IPS-NIHi11 (cell line): ENCODE measurements at places on chromosomes 7 and 10.

DNA sequence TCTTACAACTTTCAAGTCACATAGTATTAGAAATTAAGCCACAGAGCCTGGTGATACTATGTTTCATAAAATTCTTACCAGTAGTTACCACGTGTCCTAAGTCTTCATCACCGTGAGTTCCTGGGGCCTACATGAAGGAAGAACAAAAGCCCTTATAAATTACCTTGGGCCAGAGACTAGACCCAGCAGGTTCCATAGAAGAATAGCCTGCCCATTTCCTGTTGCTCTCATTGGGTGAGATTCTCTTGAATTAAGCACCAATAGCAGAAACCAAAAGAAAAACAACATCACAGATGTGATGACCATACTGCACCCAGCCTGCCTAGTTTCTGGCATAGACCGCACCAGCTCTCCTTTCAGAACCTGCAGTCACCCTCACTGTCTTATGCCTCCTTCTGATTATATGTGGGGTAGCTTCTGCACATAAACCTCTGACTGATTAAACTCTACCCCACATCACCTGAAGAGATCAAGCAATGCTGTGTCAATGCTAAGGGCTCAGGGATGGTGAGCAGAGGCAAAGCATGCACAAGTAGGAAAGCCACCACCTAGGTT, 18.0 kb upstream of the SEM1 start:
- DNase-seq = no peak

- DNase-seq = no peak
These were observed 871 bp downstream of the POP7 start for GRCh38 chr7:100706672-100707311.

GRCh38 chr7:101890749-101891523, 73.5 kb downstream of the CUX1 start:
- no peak for DNase-seq

GRCh38 chr7:11491811-11492210, 340.2 kb downstream of the THSD7A start:
- no peak for DNase-seq

DNA sequence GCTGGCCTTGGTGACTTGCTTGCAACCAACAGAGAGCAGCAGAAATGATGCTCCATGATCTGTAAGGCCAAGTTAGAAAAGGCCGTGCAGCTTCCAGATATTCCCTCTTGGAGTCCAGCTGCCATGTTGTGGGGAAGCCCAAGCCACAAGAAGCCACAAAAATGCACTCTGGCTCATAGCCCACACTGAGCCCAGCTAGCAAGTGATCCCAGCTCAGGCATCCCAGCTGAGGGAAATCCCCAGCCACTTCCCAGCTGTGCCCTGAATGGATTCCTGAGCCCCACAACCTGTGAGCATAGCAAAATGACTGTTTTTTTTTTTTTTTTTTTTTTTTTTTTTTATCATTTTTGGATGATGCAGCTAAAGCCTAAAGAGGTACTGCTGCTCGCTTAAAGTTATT, 11.1 kb upstream of the SDK1 start:
- DNase-seq = no peak

GRCh38 chr7:2069472-2069860, 163.3 kb downstream of the MAD1L1 start:
- DNase-seq = no peak

DNA sequence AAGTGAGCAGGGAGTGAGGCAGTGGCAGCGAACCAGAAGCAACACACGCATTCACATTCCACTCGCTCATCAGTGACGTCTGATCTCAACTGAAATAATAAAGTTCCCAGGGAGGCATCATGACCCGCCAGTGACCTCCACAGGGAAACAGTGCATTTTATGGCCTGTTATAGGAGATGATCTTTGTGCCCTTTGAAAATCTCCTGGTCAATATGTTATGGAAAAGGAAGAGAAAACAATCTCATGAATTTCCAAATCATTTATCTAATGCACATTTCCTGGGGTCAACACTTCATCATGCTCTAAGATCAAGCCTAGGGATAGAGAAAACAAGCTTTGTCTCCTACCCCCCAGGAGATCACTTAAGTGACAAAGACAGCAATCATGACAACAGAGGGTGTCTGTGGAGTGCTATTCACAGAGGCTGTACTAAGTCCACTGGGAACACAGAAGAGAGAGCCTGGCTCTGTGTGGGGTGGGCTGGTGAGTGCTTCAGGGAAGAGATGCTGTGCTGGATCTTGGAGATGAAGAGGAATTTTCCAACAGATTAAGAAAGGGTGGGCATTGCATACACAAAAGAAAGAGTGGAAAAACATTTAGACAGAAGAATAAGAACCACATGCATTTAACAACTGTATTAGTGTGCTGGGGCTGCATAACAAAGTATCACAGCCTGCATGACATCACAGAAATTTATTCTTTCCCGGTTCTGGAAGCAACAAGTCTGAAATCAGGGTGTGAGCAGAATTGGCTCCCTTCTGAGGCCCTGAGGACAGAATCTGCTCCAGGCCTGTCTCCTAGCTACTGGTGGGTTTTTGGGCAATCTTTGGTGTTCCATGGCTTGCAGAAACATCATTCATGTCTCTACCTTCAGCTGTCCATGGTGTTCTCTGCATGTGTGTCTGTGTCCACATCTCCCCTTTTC, 613.9 kb upstream of the IGFBP3 start:
- peak; percentile 41 for DNase-seq

- no peak for DNase-seq
These were observed 94.9 kb downstream of the NKX6-2 start for GRCh38 chr10:132690821-132691610.

DNA sequence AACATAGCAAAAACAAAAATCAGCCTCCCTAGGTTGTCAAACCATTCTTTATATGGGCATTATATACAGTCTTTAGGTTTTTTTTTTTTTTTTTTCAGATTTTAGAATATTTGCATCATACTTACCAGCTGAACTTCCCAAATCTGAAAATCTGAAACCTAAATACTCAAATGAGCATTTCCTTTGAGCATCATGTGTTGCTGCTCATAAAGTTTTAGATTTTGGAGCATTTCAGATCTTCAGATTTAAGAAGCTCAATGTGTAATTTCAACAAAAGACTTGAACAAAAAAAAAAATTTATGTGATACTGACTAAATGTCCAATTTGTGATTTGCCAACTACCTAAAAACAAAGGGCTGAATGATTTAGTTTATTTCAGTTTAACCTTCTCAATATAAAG, 13.6 kb downstream of the FAM3C start:
- no peak for DNase-seq

DNA sequence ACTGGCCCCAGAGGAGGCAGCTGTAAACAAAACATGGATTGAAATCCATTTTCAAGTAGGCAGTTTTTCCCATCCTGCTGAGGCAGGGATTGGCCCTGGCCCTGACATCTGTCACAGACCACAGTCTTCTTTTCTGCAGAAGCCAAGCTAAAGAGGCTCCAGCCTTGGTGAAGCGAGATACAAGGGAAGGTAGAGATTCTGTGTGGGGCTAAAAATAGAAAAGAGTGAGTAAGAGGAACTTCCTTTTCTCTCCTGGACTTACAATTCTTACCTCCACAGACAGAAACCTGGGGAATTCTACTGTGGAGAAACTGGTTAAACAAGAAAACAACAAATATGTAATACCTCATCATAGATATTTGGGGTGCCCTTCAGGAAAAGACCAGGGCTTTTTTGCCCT, 624.8 kb upstream of the FZD8 start:
- DNase-seq = no peak

DNA sequence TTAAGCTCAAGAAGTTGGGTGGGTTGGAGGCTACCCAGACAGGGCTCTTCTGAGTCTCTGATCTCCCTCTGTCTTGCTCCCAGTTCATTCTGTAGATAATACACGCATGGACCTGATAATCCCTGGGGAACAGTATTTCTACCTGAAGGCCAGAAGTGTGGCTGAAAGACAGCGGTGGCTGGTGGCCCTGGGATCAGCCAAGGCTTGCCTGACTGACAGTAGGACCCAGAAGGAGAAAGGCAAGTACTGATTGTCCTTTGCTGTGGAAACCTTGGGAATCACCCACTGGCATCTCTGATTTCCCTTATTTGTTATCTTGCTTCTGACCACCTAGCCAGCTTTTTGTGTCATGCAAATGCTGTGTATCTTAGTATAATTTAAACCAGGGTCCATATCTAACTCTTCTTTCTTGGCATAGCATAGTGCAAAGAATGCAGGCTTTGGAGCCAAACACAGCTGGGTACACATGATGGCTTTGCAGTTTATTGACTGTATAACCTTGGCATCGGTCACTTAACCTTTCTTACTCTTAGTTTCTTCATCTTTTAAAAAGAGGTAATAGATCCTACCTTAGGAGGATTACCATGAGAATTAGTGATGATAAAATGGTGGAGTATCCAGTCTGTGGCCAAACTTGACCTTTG, 18.0 kb downstream of the PLEKHA8 start:
- no peak for DNase-seq

DNA sequence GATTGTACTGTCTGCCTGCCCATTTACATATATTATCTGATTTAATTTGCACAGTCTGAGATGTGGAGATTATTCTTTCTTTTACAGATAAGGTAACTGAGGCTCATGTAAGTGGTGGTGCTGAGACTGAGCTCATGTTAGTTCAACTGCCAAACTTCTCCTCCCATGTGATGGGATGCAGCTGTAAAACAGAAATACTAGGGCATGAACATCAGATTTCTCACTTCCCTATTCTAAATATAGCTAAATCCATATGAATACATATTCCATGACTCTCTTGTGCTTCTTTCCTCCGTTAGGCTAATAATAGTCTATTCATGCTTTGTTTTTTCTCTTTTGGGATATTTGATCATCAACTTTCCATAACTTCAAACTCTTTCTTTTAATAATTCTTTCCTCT, 84.7 kb downstream of the PTPRZ1 start:
- DNase-seq = no peak

- no peak for DNase-seq
These were observed 48.4 kb upstream of the BET1 start for GRCh38 chr7:94052398-94053180.

DNA sequence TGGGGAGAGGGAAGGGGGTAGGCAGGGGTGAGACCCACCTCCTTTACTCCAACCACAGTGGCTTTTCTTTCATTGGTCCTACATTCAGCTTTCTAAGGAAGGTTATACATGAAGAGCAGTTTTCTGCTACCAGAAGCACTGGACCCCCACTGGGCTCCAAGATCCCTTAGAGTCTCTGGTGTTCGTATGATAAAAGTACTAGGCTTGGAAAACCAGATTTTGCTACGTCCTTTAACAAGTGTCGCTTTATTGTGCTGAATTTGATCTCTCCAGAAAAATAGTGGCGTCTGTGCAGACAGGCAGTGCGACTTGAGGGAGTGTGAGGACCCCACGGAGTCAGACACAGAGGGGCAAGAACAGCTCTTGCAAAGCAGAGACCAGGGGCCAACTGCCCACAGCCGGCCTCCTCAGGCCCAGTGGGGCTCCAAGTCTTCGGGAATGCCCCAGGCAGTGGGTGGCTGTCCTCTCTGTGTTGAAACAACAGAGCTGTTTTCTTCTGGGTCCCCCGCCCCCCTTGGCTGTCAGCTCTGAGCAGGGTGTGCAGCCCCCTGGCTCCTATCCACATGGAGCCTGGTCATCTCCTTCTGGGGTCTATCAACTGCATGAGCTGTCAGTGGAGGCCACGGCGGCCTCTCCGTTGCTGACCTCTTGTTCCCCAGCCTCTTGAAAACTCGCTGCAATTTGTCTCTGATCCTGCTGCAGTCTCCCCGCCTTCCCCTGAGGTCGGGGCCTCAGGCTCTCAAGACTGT, 333.2 kb downstream of the RPS24 start:
- DNase-seq = no peak

GRCh38 chr10:35359056-35359455, 22.7 kb downstream of the CCNY start:
- no peak for DNase-seq

DNA sequence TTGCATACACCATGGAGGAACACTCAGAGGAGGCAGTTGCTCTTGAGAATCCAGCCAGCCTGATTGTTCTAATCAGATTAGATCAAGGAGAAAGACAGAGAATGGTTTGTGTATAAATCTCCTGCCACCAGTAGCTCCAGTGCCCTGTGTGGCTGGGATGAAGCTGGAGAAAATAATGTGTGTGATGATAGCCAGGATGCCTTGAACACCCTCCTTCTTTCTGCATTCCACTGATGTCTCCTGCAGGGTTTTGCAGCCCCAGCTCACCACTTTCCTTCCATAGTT, 614.7 kb upstream of the FOXK1 start:
- no peak for DNase-seq

- DNase-seq = no peak
These were observed 247.6 kb downstream of the EMX2 start for GRCh38 chr10:117790179-117790578.

- DNase-seq = no peak
These were observed 6.2 kb upstream of the FOXK1 start for GRCh38 chr7:4675771-4676367.

- DNase-seq = no peak
These were observed 13.6 kb upstream of the SVIL start for GRCh38 chr10:29648114-29648982.

DNA sequence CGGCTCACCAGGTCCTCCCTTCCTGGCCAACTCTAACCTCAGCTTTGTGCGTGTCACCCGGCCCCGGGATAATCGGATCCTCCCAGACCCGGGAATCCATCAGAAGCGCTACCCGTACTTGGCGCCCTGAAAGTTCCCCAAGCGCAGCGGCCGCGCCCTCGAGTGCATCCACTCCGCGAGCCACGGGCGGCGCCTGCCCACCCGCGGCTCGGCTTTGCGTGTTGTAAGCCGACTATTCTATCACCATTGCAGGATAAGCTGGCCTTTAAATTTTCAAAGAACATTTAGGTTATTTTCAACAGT, 35.7 kb upstream of the EBLN1 start:
- DNase-seq = peak; percentile 18

GRCh38 chr7:156180451-156181229, 368.4 kb upstream of the SHH start:
- DNase-seq = no peak

DNA sequence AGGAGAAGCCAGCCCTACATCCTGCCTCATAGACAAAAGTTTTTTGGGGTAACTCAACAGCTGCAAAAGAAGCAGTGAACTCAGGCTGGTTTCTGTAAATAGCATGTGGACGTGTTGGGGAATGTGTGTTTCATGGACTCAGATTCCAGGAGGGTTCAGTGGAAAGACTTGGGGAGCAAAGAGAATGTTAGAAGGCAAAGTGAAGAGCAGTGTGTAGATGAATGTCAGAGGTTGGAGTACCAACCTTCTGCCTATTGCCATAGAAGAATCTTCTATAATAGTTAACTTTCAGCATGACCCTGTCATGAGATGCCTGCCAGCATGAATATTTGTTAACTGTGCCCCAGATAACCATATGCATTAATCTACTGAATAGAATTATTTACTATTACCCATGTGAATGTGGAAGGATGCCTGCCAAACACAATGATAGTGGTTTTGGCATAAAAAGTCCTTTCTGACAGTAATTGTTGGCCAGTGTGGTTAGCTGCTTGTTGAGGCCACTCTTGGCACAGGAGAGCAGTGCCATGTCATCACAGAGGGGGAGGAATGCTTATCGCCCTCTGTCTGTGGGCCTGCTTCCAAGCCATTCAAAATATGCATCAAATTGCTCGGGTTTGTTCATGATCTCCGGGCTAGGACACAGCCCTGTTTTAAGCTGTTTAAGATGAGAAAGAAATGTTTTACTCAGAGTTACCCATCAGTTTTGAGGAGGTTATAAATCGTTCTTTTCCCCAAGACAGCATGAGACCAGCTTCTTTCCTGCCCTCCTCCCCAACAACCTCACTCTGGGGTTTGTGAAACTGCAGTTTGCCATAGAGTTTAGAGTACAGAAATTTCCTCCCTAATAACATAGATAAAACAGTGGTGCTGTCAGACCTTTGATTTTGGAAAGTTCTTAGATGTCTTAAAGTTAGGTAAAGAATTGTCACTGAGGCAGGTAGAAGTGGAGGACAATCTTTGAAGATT, 165.3 kb downstream of the WNT2 start:
- DNase-seq = peak; percentile 31

- DNase-seq = no peak
These were observed 319.6 kb downstream of the GLRX3 start for GRCh38 chr10:130455791-130456190.
